ENCODE measurements at places on chromosomes 11 and 22.
A peak's percentile ranks its signal among the peaks of the same experiment; 100 is the strongest.

GRCh38 chr11:36534276-36534840, 24.3 kb upstream of the TRAF6 start:
- no peak for DNase-seq

GRCh38 chr11:66953081-66953833, 4.9 kb downstream of the PC start:
- no peak for DNase-seq

DNA sequence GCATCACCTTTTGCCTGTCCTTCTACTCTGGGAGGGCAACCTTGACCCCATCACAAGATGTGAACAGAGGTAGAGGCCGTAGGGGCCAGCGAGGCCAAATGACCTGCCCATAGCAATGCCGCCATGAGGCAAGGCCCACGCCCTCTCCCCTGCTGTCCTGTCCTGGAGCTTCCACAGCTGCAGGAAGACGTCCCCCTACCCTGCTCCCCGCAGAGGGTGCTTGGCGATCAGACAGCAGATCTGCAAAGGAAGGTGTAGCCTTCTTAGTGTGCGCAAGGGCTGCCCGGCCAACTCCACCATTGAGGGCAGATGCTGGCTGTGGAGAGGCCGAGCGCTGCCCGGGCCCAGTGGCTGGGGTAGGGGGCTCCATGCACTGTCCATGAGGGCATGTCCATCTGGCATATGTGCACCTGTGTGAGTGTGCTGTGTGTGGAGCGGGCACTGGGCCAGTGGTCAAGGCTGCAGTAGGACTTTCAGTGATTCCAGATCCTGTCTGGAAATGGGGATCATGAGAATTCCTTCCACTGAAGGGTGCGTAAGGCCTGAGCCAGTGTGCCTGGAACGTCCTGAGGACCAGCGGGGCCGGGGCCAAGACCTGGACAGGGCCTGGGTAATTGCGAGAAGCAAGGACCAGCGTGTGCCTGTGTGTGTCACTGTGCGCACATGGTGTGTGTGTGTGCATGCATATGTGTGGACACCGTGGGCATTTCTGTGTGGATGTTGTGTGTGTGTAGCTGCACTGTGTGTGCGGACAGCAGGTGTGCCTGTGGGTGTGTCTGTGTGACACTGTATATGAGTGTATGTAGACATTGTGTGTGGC, 11.0 kb downstream of the TRPM5 start:
- no peak for DNase-seq

- no peak for DNase-seq
Measured at GRCh38 chr11:128501632-128502549, 85.5 kb downstream of the ETS1 start.

DNA sequence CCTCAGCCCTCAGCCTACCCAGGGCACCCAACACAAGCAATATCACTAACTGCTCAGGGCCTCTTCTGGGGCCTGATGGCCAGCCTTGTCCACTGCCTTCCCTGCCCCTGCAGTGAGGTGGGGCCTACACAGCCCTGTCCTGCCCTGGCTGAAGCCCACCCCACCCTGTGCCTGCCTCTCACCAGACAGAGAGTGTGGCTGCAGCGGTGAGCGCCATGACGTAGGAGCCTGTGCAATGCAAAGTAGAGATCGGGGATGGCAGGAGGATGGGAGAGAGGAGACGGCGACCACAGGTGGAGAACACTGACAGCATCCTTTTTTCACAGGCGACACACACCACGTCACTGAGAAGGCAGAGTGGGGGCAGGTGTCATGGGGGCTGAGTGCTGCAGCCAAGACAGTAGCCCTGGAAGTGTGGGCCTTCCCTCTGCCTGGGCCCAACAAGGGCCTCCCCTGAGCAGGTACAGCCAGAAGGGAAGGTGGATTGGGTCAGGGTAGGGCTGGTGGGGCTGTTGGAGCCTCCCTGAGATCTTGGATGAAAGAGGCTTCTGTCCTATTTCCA, 65.3 kb upstream of the CLTCL1 start:
- no peak for DNase-seq

DNA sequence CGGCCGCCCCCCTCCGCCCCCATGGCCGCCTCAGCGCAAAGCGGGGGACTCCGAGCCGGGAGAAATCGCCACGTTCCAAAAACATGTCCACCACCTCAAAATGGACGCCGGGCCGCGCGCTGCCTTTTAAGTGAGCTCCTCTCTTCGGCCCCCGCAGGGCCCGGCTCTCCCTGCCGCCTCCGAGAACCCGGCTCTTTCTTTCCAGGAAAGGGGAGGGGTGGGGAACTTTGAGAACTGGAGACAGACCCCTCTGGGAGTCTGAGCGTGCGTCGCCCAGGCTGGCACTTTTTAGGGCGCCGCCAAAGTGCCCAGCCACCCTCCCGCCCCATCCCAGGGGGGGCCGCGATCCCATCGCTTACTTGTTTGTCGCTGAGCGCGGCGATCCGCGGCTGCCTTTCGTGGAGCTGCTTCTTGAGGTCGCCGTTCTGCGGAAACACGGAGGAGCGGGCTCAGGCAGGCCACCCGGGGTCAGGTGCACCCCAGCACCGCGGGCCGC, 1.6 kb downstream of the PHF21B start:
- DNase-seq = peak; percentile 45

DNA sequence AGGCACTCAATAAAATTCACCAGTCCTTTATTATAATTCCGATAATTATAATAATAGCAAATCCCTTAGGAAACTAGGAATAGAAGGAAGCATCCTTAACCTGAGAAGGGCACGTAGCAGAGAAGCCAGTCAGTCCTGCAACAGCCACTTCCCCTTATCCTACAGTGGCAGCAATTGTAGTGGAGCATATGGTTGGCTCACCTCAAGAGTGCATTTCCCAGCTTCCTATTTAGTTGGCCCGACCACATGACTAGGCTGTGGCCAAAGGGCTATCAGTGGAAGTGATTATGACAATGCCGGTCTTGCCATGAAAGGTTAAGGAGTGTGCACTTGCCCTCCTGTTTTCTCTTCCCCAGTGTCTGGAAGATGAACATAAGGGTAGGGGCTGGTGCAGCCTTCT, 27.0 kb downstream of the TESMIN start:
- no peak for DNase-seq

- no peak for DNase-seq
Measured at GRCh38 chr22:46855681-46856080, 93.2 kb downstream of the TBC1D22A start.

DNA sequence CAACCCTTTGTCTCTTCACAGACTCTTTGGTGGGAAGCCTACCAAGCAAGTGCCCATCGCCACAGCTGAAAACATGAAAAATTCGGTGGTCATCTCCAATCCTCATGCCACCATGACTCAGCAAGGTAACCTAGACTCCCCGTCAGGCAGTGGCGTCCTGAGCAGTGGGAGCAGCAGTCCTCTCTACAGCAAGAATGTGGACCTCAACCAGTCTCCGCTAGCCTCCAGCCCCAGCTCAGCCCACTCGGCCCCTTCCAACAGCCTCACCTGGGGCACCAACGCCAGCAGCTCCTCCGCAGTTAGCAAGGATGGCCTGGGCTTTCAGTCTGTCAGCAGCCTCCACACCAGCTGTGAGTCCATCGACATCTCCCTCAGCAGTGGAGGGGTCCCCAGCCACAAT, 111.6 kb downstream of the DBX1 start:
- no peak for DNase-seq

DNA sequence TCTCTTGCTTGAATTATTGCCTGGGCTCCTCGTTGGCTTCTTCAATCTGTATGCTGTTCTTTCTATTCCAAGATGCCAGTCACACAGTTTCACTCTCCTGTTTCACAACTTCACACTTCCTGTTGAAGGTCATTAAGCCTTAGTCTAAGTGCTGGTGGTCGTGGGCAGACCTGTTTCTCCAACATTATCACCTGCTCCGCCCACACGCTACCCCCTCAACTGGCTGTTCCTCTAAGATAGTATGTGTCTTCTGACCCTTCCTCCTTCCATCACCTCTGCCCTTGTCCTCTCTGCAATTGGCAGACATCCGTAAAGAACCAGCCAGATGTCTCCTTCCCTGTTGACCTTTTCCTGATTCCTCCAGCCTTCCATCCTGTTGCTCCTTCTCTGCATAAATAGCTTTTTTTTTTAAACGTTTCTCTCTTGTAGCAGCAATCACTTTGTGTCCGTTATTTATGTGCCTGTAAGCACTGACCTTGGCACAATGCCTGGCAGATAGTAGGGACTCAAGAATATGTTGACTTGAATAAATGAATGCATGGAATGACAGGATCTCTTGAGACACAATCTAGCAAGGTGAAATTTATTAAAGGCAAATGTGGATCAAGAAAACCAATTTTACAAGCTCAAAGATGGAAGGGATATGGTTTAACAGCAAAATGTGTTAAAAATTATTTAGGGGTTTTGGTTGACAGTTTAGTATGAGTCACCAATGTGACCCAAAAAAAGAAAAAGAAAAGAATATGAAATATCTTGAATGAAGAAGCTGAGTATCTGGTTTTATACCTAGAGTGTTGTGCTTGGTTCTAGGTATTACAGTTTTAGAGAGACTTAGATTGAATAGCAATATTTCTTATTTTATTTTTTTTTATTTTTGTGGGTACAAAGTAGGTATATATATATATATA, 12.6 kb downstream of the DIXDC1 start:
- DNase-seq = no peak

- peak; percentile 8 for DNase-seq
Measured at GRCh38 chr11:76661834-76662434, 8.6 kb downstream of the LRRC32 start.

DNA sequence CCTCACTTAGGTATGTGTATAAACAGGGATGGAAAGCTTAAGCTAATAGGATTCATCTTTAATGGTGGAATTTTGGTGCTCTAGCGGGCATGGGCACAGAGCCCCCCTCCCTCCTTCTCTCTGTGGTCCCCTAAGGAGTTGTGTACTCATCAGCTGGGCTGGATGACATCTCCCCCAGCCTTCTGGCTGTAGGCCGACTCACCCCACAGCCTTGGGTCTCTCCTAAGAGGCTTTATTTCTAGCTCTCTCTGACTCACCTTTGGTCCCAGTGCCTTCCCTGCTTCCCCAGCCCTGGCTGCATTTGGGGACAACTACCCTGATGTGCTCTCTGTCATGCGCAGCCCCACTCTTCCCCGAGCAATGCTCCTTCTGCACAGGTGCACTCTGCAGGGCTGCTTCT, 26.9 kb downstream of the SLC6A5 start:
- no peak for DNase-seq

DNA sequence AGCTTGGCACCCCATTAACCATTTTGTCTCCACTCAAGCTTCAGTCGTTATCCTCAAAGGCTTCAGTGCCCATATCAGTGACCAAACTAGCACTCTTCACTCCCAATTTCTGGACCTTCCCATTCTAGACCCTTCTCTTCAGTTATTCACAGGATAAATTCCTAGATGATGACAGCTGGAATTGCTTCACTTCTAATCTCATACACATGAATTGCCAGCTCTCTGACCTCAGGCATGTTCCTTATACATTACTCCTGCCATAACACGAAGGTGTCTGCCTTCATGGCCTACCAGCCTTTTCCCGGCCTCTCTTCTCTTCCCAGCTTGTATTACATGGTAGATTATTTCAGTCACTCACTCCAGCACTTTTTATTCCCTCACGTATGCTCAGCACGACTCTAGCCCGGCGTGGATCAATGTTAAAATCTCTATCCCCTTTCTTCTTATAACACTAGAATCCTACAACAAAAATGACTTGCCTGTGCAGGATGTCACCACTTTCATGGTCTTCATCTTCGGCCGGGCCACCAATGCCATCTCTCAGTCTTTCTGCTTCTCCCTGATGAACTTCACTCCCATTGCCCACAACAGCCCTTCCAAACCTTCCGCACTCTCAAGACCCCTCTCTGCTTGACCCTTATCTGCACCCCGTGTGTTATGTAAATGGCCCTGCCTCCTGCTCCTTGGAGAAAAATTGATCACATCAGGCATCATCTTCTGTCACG, 36.9 kb downstream of the EIF3F start:
- no peak for DNase-seq

DNA sequence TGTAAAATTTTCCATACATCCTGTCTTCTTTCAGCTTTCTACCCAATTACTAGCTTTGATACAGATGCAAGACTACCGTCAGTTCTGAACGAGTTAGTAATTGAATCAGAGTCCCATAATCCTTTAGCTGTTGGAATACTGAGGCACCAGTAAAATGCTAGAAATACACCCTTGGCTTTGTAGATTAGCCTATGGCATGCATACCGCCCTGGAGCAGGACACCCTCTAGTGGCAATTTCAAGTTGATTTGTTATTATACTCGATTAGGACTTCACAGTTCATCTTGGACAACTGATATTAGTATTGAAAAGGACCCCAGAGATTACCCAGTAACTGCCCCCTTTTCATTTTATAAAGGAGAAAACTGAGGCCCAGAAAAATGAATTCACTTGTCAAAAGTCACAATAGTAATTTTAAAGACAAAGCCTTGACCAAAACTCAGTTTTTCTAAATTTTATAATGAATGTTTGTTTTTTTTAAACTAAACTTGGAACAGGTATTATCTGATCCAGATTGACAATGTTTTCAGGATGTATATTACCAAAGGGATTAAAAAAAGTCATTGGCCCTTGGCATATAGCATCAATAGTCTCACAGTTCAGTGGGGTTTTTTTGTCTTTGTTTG, 72.6 kb downstream of the HIPK3 start:
- DNase-seq = peak; percentile 45

- no peak for DNase-seq
Measured at GRCh38 chr22:23121000-23121421, 20.8 kb downstream of the RSPH14 start.

DNA sequence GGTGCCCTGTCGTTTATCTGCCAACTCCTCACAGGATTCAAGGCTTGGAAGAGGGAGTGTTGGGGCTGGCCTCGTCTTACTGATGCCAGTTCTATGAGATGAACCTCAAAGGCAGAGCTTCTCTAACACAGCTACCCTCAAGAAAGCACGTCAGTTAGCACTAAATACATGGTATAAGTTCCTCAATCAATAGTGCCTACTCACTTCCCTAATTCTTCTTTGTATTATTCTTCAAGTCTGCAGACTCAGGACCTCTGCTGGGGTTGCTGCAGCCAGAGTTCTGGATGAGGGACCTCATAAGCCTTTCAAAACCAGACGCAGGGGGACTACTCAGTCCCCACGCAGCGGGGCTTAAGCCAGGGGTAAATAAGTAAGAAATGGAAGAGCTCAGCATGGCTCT, 118.3 kb downstream of the VPREB1 start:
- no peak for DNase-seq

- DNase-seq = no peak
Measured at GRCh38 chr11:60633645-60634044, 65.8 kb upstream of the MS4A8 start.

GRCh38 chr11:67261640-67261945, 4.7 kb upstream of the GRK2 start:
- DNase-seq = no peak

GRCh38 chr11:34353881-34354280, 3.9 kb downstream of the ABTB2 start:
- DNase-seq = no peak

GRCh38 chr22:22871536-22872278, 15.9 kb upstream of the IGLL5 start:
- DNase-seq = no peak

Data from ovary (tissue), 10 donors.